ENCODE measurements at places on chromosomes 6 and 20.

DNA sequence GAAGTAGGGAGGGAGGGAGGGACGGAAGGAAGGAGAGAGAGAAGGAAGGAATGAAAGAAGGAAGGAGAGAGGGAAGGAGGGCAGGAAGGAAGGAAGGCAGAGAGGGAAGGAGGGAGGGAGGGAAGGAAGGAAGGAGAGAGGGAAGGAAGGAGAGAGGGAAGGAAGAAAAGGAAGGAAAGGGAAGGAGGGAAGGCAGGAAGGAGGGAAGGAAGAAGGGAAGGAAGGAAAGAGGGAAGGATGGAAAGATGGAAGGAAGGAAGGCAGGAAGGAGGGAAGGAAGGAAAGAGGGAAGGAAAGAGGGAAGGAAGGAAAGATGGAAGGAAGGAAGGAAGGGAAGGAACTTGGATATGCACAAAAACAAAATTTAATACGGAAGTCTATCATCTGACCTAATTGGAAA lies 844.5 kb upstream of the DEFB115 start:
- no peak for DNase-seq

DNA sequence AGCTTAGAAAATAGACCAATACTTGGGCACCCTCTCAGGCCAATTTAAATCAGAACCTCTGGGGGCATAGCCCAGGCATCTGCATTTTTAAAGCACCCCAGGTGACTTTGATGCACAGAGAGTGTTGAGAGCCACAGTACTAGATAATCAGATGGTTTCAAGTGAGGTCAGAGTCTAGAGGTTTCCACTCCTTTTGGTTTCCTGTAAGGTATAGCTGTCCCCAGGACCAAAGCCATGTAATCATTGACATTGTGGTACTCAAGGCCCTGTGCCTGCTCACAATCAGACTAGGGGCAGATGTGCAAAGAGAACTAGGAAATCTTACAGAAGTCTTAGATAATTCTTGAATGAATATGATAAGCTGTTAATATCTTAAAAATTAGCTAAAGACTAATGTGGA lies 9.1 kb downstream of the FILIP1 start:
- DNase-seq, result no peak

DNA sequence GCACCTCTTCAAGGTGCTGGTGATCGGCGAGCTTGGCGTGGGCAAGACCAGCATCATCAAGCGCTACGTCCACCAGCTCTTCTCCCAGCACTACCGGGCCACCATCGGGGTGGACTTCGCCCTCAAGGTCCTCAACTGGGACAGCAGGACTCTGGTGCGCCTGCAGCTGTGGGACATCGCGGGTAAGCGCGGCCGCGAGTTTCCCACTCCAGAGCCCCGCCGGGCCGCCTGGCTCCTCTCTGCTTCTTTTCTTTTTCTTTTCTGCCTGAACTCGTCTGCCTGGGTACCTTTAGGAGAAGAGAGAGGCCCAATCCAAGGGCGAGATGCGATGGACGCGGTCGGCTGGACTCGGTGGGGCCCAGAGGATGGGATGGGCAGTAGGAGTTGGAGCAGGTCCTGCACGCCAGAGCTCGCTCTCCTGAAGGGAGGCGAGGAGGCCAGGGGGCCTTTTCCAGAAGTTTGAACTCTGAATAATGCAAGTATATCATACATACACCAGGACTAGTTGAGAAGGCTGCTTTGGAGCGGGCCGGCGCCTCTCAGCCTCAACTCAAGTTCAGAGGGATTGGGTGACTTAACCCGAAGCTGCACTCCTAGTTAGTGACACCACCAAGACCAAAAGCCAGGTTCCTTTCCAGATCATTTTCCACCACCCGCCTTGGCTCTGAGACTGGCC lies 445 bp downstream of the RAB32 start:
- no peak for DNase-seq

DNA sequence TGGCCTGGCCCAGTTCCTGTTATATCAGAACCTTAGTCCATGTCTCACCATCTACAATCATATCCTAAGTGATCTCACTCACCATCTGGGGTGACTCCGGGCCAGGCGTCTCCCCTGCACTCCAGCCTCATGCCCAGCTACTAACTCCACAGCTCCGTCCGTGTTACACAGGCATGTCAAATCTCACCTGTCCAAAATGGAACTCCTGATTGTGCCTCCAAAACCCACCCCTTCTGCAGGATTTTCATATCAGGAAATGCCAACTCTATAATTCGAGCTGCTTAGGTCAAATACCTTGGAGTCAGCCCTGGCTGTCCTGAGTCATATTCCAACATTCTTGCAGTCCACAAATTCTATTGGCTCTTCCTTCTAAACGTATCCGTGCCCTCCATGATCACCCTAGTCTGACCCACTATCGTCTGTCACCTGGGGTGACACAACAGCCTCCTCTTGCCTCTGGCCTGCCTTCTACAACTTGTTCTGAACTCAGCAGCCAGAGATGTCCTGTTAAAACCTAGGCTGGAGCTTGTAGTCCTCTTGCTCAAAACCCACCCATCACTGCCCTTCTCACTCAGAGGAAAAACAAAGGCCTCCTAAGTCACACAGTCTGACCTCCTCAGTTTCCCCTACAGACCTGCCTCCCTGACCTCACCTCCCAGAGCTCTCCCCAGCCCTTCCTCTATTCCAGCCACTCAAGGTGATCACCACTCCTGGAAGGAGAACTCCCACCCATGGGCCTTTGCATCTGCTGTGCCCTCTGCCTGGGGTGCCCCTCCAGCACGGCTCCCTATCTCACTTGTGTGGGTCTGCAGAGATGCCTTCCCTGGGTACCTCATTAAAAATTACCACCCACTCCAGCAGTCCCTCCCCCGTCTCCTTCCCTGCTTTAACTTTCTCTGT lies 85.3 kb upstream of the SIRPA start:
- DNase-seq, result no peak

DNA sequence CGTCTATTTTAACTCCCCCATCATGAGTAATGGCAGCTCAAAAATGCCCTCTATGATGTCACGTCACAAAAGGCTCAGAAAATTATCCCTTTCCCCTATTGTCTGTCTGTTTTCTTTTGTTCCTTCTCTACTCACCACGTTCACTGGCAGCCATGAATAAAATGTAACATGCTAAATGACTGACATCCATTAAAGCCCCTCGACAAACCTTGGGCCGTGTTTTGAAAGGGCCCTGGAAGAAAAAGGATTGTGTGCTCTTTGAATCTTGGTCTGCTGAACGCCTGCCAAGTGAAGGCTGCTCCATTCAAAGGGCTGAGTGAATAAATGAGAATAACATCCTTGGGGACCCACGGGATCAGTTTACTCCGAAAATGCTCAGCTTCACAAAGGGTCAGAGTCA lies 118.7 kb downstream of the RPS12 start:
- DNase-seq, result no peak

DNA sequence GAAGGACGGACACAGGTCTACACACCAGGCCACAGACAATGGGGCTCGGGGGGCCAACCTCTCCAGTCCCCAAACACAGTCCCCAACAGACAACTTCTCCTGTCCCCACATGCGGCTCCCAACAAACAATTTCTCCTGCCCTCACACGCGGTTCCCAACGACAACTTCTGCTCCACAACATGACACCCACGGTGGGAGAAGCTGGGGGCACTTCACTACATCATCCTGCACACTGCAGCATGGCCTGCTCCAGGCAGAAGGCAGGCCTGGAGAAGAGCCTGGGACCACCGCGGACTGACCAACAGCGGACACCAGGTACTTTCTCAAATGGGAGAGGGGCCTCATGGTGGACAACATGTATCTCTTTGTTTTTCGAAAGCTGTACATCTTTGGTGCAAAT lies 6.7 kb downstream of the TAF4 start:
- no peak for DNase-seq

- no peak for DNase-seq
Observed at GRCh38 chr6:126181173-126181741, 158.7 kb upstream of the CENPW start.

DNA sequence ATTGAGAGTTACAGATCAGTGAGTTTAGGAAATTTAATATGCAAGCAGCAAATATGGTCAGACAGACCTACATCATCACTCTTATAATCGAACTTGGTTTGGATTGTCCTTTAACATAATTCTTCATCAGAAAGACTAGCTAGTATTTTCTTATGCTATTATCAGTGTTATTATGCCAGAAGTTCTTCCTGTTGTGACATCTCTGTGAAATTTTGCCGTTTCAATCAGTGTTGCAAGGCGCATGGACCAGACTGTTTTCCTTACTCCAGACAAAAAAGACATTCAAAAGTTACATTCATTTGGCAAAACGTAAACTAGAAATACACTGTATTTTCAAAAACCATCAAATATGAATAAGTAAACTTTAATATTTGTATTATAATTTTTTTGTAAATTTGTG lies 5.7 kb upstream of the TENT5A start:
- no peak for DNase-seq

DNA sequence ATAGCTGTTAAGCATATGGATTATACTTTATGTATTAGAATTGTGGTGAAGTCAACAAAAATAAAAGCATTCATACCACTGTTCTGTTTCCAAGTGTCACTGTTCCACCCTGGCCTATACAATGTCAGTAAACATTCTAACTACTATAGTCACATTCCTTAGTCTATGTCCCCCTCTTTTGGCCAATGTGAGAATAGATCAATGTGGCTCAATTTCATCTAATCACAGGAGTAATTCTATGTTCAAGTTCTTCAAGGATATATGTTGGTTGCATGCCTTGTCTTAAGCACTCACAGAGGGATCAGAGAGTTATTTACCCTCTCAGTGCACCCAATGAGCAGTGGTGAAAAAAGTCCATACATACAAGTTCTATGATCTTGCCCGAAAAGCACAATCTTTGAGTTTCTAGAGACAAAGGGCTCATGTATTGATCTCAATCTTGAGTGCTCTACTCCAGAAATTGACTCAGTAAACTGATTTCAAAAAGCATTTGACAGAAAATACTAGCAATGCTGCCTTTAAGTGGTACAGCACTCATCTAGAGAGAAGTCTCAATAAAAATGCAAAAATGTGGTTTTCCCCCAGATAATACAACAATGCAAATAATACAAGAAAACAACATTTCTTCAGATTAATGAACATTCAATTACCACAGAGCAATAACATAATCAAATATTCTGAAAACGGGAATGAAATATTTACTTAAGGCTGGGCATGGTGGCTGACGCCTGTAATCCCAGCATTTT lies 16.5 kb downstream of the SMLR1 start:
- no peak for DNase-seq

GRCh38 chr6:12608016-12608860 lies 108.3 kb upstream of the PHACTR1 start:
- DNase-seq, result no peak

DNA sequence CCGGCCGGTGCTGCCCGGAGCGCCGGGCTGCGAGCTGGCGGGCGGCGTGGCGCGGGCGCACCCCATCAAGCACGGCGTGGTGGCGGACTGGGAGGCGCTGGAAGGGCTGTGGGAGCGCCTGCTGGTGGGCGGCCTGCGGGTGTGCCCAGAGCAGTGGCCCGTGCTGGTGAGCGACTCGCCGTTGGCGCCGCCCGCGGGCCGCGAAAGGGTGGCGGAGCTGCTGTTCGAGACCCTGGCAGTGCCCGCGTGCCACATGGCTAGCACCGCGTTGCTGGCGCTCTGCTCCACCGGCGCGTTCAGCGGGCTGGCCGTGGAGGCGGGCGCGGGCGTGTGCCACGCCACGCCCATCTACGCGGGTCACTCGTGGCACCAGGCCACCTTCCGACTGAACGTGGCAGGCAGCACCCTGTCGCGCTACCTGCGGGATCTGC lies 517 bp downstream of the ACTL10 start:
- DNase-seq, result peak; percentile 14

GRCh38 chr6:122749451-122750050 lies 30.0 kb upstream of the FABP7 start:
- DNase-seq, result no peak

Data from activated gamma-delta T cell treated with anti-CD3 and anti-CD28 coated beads, Interleukin-2, amount 50 U/mL, for 16 hours (primary cell).